ENCODE measurements at places on chromosomes 6 and 20.

- DNase-seq: no peak
These were observed 59.1 kb upstream of the MAFB start for GRCh38 chr20:40748182-40748581.

DNA sequence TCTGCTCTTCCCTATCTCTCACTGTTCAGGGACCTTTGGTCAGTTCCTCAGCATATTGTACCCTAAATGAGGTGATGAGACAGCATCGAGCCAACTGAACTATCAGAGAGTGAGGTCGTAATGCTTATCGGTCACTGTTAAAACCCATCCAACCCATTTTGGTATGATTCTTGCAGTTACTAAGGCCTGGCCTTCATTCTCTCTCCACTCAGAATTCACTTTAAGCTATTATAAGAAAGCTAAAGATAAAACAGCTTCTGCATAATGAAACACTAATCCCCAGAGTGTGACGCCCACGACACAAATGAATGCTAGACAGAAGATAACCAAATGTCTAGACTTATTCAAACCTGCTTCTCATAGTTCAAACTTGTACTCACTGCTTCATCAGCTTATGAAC is 175.8 kb downstream of the GMPR start:
- DNase-seq: no peak

GRCh38 chr6:128265706-128266105 is 254.7 kb downstream of the PTPRK start:
- no peak for DNase-seq

- no peak for DNase-seq
These were observed 25.6 kb upstream of the LSM14B start for GRCh38 chr20:62096421-62097380.

GRCh38 chr6:74755778-74756177 is 450.1 kb downstream of the COL12A1 start:
- DNase-seq: no peak

- no peak for DNase-seq
These were observed 152.0 kb upstream of the SGK1 start for GRCh38 chr6:134469702-134470456.
